ENCODE measurements at places on chromosomes 11 and 22.

GRCh38 chr11:28231475-28231874, 123.3 kb downstream of the METTL15 start:
- DNase-seq = no peak

- DNase-seq = no peak
Observed at GRCh38 chr11:60242740-60243239, at the start of gene MS4A4E. Gene MS4A4E, minus strand, starts transcription at chr11:60243137. Its CDS starts 13,082 bp downstream, at chr11:60230055.

GRCh38 chr11:9567401-9567800, 6.1 kb upstream of the WEE1 start:
- no peak for DNase-seq

- no peak for DNase-seq
Observed at GRCh38 chr11:117520201-117520600, 192.5 kb downstream of the CEP164 start.

DNA sequence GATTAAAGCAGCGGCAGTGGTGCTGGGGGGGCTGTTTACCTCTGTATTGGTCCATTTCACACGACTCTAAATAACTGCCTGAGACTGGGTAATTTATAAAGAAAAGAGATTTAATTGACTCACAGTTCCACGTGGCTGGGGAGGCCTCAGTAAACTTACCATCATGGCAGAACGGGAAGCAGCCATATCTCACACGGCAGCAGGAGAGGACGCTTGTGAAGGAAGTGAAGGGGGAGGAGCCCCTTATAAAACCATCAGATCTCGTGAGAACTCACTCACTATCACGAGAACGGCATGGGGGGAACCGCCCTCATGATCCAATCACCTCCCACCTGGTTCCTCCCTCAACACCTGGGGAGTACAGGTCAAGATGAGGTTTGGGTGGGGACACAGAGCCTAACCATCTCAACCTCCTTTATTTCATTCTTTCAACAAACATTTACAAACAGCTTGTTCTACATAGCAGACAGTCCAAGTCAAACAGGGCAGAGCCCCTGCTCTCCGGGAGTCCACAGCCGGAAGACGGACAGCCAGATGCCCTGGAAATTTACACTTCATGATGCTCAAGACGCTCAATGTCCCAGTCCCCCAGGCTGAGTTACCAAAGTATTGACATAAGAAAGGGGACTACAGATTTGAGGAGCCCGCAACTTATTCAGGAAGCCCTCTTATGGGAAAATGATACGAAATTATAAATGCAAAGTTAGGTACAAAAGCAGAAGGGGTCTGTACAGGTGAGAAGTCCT, 26.3 kb upstream of the HMGXB4 start:
- DNase-seq = peak; percentile 80

DNA sequence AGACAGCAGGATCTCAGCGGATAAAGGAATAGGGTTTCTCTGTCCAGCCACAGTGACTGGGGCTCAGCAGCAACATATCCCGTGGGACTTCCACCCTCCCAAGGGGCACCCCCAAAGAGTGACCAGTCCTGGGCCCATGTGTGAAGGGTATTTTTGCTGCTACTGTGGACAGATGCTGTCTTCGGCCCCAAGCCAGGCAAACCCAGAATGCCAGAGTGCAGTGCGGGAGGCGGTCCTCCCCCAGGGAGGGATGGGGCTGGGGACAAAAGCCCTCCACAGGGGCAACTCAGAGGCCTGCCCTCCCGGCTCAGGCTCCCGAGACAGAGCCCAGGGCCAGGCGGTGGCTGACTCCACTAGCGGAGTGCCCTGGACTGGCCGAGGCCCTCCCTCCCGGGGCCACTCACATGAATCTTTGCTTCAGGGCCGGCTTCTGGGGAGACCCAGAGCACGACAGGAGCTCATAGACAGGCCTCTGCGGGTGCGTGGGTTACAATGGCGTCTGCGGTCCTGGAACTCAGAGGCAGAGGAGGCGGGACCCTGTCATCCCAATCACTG, 34.7 kb upstream of the WNT7B start:
- no peak for DNase-seq

DNA sequence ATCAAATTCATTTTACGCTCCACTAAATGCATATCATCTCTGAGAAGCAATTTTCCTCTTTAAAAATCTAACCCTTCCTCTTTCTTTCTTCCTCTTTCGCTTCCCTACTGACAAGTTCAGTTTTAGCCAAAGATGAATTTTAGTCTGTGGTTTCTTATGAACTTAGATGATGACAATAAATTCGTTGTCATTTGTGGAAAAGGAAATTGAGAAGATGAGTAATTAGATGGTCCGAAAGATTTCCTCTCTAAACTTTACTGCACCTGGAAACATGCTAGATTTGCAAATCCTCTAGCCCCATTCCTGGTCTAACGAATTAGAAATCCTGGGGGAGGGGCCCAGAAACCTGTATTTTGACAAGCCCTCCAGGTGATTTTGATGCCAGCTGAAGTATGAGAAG, 855.4 kb upstream of the CHORDC1 start:
- no peak for DNase-seq

- no peak for DNase-seq
Observed at GRCh38 chr11:104094576-104094975, 58.1 kb downstream of the DDI1 start.

DNA sequence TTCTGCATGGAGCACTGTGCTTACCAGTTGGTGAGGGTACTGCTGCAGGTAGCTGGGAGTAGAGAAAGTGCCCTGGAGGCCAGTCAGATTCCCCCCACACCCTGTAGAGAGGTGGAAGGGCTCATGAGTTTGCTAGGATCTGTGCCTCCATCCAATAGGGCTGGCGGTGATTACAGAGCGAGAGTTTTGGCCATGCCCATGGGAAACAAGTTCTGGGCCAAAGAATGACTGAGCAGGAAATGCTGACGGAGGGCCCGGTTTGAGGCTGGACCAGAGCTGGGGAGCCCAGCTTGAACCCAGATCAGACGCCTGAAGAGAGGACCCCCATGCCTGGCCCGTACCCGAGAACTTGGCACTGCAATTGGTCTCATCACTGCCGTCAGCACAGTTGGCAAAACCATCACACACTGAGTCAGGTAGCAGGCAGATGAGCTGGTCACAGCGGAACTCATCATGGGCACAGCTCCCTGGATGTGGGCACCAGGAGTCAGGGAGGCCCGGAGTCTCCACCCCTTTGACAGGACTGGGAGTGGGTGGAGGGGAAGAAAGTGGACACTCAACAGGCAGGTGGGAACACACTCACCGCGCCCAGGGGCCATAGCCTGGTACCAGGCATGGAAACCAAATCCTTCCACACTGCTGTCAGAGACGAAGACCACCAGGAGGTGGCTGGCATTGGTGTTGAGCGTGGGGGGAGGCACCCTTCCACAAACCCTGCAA, 2.1 kb downstream of the MFRP start:
- DNase-seq = no peak

DNA sequence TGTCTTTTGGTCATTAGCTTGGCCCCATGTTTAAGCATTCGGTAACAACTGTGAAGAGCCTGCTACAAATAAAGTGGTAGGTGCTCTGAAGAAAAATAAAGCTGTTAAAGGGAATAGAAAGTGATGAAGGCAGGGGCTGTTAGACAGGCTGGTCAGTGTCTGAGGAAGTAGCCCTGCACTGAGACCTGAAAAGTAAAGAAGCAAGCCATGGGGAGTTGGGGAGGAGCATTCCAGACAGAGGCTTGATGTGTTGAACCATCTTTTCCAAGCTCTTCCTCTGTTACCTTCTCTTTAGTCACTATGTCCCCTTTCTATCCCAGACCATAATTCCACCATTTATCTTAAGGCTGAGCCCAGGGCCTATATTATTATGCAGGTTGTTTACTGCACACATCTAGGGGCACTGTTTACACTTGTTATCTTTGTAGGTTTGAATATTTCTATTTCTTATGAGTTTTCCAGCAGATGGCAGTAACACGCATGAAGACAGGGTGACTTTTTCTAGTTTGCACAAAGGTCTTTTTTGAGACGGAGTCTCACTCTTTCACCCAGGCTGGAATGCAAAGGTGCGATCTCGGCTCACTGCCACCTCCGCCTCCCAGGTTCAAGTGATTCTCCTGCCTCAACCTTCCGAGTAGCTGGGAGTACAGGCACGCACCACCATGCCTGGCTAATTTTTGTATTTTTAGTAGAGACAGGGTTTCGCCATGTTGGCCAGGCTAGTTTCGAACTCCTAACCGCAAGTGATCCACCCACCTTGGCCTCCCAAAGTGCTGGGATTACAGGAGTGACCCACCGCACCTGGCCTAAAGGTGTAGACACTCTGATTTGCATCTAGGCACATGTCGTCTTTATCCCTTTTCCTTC, 23.0 kb downstream of the ZFTA start:
- DNase-seq = no peak

DNA sequence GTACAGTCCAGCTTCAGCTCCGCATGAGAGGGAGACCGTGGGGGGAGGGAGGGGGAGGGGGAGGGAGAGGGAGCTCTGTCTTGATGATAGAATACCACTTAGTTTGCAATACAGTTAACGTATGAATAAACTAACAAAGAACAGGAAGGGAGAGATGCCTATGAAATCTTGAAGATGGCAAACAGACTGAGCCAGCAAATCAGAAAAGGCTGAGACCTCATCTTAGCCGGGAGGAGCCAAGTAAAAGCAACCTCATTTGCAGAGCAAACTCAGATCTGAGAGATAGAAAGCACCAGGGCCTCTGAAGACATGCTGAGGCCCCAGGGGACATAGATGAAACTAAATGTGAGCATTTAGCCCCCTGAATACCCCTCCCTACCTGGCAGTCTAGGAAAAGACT, 23.0 kb downstream of the APLP2 start:
- DNase-seq = no peak

DNA sequence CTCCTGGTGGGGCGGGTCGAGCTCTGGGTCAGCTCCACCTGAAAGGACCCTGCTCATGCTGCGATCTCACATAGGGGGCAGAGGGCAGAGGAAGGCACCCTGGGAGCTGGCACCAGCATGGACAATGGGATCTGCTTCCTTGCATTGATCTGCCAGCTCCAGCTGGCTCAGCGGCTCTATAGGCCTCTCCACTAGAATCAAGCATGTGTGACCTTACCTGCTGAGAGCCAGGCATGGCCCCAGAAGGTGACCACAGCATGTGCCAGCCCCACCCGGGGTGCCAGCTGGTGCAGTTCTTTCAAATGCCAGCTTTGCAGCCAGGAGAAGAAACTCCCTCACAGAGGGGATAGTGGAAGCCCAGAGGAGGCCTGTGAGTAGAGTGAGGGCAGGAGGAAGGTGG, 22.0 kb upstream of the KLHL35 start:
- DNase-seq = peak; percentile 94

GRCh38 chr11:64569300-64569970, 21.6 kb upstream of the SLC22A12 start:
- no peak for DNase-seq

DNA sequence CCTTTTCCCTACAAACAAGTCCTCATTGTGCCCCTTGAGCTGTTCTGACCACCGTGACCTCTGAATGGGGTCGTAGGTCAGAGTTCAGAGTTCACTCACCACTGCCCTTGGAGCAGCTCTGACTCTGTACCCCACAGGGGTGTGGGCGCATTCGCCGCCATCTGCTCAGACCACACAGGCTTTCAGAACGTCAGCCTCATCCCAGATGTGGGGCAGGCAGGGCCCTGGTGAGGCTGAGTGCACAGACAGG, 14.8 kb upstream of the MUC5B start:
- DNase-seq = no peak

- DNase-seq = no peak
Observed at GRCh38 chr11:35412285-35412684, 7.1 kb downstream of the SLC1A2 start.

DNA sequence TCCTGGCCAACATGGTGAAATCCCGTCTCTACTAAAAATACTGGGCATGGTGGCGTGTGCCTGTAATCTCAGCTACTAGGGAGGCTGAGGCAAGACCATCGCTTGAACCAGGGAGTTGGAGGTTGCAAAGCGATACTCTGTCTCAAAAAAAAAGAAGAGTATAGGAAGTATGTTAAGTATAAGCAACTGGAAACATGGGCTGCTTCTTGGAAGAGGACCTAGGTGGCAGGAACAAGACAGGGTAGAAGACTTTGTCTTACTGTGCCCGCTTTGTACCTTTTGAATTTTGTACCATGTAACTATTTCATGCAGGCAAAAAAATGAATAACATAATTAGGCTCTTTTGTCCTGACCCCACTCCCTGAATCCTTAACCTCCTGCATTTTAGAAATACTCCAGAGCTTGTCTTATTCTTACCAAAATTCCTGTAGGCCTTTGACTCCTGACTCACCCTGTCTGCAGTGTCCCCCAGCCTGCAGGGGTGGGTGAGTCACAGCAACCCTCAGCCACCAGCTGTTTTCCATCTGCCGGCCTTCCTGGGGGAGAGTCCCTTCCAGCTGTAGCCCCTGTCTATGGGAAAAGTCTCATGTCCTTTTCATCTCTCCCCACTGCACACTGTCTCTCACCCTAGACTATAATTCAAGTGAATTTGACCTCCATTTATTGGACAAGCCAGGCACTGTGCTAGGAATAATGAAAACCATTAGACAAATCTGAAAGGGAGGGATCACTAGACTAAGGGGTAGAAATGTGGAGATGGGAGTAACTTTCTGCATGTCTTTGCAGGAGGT, 41.8 kb downstream of the TXN2 start:
- no peak for DNase-seq

GRCh38 chr11:1308743-1309497, 512 bp downstream of the TOLLIP start:
- peak; percentile 60 for DNase-seq

DNA sequence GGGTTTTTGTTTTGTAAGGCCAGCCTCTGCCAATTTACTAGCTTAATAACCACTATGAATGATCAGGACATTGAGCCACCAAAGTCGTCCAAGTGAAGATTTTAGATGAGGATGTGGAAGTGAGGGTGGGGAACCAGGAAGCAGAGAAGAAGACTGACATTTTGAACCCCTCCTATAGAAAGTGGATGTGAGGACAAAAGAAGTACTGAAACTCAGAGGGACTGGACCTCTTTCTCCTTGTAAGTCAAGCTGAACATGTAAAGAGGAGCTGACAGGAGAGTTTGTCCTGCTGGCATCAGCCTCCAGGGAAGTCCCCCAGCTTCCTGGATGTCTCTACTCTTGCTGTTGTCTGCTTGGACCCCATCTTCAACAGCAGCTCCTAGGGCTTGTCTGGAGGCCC, 338.2 kb upstream of the NCAM1 start:
- no peak for DNase-seq

DNA sequence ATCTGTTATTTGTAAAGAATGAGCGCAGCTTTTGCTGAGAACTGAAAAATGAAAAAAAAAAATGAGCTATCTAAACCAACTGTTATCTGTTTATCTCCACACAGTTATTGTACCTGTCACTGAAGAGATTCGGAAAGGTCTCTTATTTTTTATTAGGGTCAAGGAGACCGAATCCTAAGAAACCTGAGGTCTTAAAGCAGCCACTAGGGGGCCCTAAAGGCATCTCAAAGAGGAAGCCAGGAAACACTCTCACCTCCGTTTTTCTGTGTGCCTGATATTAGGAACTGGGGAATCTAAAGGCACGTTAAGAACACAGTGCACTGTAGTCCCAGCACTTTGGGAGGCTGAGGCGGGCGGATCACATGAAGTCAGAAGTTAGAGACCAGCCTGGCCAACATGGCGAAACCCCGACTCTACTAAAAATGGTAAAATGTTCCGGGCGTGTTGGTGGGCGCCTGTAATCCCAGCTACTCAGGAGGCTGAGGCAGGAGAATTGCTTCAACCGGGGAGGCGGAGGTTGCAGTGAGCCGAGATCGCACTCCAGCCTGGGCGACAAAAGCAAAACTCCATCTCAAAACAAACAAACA, 3.5 kb upstream of the LARGE1 start:
- peak; percentile 72 for DNase-seq

GRCh38 chr11:22711880-22712279, 45.5 kb downstream of the GAS2 start:
- DNase-seq = no peak
